AG20443 (cell line): ENCODE measurements at places on chromosomes 12 and 14.
A peak's percentile ranks its signal among the peaks of the same experiment; 100 is the strongest.

DNA sequence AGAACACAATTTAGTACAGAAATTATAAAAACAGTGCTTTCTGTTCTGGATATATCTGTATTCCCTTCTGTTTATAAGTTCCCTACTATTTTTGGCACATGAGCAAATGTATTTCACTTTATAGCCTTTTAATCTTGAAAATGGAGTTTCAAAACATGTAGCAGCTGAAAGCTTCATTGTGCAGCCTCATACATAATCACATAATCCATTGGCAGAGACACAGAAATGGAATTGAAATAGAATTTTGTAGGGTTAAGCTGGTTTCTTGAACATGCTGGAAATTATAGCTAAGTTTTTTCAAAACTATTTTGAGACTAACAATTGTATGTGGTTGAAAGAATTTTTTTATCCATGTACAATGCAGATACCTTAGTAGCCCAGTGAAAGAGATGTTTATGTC, 614.3 kb upstream of the MDGA2 start:
- no peak for DNase-seq

DNA sequence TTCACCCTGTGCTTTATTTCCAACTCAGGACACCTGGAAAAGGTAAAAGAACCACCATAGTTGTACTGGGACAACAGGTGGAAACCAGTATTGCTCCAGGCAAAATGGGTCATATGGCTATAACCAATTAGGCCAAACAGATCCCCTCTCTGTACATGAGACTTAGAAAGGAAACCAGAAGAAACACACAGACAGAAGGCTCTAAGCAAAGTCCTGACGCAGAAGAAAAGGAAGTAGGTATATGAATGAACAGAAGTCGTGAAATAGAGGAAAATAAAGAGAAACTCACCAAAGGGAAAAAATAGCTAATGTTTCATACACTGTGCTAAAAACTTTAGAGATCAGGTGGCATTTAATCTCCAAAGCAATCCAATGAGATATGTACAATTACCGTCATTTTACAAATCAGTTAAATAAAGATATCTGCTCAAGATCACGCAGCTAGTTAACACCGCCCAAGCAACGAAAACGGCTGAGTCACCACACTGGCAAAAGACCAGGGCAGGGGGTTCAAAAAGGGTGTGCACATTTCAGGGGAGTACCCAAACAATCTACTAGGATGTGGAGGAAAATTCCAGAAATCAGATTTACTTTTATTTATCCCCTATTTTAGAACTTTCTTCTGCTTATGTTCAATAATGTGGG, 82.3 kb downstream of the ITPR2 start:
- no peak for DNase-seq

DNA sequence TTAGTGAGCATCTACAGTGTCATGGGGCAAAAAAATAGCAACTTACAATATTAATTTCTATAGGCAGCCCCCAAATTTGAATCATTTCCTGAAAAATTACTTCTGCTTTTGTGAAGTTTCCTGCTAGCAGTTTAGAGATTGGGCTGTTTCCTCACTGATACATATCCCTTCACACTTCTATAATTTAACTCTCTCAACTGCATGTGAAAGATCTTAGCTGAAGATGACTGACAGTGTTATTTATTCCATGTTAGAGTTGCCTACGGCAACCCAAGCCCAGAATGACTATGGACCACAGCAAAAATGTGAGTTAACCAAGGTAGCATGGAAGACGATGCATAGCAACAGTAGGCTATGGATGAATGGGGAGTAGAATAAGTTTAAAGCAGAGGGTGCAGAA, at the start of gene KLRG1:
Gene KLRG1 (plus strand): TSS at position 134 of the 400 bp plus-strand sequence. CDS start 90 bp downstream, at position 224.
- DNase-seq = no peak

DNA sequence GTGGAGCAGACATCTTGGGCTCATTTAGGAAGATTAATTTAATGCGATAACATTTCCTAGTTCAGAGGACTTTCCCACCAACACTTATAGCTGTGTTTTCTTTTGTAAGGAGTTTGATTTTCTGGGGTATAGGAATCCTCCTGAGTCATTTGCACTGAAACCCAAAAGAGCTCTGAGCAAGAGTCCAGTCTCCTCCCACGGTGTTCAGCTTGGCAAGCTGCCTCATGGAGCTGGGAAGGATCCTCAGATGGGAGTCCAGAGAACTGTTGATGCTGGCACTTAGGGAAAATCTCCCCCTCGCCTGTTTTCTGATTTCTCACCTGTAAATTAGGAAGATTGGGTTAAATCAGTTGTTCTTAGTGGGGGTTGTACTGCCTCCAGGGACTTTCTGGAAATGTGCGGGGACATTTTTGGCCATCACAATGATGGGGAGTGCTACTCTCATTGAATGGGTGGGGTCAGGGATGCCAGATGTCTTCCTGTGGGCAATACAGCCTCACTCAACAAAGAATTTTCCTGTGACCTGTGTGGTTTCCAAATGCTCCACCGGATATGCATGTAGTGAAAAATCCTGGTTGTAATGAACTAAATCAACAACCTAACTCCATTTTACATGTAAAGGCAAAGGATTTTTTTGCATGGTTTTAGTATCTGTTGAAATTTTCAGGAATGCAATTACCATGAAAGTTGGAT, 150.6 kb downstream of the ADCK1 start:
- peak; percentile 34 for DNase-seq

DNA sequence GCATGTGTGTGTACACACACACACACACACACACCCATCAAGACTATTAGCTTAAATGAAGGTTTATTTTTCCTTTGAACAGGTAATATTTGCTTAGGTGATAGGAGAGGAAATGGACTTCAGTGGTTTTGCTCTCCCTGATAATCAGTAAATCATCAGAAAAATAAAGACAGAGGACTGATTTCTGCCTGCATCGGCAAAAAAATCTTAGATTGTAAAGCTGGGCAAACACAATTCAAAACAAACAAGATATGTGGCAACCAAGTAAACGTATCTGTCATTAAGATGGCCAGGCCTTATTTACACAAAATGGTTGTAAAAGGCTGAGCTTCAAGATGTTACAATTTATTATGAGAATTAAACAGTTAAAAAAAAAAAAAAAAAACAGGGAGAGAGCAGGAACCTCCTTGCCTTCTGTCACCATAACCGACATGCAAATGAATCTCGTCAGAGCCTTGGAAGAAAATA, 31.3 kb downstream of the PRKD1 start:
- no peak for DNase-seq

DNA sequence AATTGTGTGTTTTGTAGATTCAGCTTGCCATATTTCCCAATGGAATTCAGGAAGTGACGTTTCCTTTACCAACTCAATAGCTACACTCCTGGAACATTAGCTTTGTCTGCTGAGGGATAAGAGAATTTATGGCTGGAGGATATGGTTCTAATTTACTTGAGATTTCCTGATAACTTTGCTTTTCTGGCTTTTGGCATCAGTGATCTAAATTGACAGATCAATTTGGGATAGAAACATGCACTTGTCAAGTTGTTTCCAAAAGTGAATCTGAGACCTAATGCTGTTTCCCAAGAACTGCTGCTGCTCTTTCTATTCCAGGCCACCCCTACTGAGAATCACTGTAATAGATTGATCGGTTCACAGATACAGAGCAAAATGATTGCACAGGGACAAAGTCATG, 43.2 kb downstream of the MGAT4C start:
- no peak for DNase-seq

DNA sequence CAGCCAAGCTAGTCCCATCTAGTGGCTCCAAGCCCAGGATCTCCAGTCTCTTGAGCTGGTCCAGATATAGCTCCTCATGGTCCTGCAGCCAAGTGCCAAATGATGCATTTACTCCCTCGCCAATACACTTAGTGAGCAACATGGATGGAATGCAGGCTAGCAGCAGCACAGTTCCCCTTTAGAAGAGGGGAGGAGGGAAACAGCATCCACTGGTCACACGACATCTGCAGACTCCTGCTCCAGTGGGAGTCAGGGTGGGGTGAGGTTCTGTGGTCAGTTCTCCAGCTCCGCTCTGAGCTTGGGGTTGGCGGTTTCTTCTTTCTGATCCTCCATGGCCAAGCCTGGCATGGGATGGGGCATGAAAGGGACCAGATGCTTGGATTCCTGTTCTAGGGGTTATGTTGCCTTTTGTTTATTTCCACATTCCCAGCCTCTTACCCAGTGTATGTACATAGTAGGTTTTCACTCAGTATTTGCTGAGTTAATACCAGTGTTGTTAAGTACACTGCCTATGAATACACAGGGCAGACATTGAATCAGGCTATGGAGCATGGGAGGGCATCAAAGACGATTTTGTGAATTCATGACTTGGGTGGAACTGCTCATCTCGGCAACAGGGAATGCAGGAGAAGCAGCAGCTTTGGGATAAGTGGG, 57.3 kb downstream of the GALNT16 start:
- DNase-seq = peak; percentile 99

GRCh38 chr12:57049119-57049446, 846 bp downstream of the MYO1A start:
- no peak for DNase-seq
